Activated CD8-positive, alpha-beta memory T cell treated with anti-CD3 and anti-CD28 coated beads, Interleukin-2, amount 10 ng/mL, durations not matched to agents 7 days and 5 days (primary cell): ENCODE measurements at places on chromosomes 13 and 19. TPM values are rescaled to one million over a fixed set of nuclear protein-coding genes. Genes with fewer than 3 reads are reported as not detected.

- H3K4me1 ChIP-seq = no peaks in the 10 kb centered on the region
- H3K4me3 ChIP-seq = no peak overlapping the region
- DNase-seq = no peak
Observed at GRCh38 chr13:33994826-33995502, 177.0 kb downstream of the RFC3 start.

The LIM2 gene
- total RNA-seq = 0.23 TPM

DNA sequence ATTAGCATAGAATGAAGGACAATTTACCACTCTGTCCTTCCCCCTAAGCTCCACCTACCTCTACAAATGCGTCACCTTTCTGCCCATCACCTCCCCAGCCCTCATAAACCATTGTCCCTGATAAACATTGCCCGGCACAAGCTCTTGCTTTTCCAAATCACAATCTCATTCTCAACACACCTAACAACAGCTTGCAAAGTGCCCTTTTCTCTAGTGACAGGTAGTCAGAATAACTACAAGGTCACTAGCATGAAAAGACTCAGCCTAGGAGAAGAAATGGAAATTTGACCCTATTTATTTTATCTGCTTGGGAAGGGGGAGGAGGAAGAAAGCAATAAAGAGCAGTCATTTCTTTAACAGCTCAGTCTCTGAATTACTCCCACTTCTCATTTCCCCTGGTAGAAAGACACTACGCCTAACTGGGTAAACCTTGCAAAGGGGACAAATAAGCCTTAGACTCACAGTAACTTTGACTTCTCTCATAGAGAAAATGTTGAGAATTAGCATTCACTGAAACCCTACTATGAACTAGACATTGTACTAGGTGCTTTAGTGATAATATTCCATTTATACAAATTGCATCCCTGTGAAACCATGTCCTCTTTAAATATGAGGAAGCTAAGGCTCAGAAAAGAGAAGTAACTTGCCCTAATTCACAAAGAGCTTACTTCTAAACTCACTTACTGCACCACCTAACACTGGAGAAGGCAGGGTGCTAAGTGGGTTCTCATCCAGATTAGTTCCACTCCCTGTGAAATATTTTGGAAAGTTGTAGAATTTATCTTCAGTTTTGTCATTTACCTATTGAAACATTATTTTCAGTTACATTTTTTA lies 116.2 kb upstream of the FNDC3A start:
- DNase-seq = no peak
- H3K27me3 ChIP-seq = no peaks in the 10 kb centered on the region
- no peak overlapping the region for H3K4me3 ChIP-seq
- peaks cover 4% of the 10 kb centered on the region for H3K36me3 ChIP-seq
- peaks cover 14% of the 10 kb centered on the region for H3K4me1 ChIP-seq

DNA sequence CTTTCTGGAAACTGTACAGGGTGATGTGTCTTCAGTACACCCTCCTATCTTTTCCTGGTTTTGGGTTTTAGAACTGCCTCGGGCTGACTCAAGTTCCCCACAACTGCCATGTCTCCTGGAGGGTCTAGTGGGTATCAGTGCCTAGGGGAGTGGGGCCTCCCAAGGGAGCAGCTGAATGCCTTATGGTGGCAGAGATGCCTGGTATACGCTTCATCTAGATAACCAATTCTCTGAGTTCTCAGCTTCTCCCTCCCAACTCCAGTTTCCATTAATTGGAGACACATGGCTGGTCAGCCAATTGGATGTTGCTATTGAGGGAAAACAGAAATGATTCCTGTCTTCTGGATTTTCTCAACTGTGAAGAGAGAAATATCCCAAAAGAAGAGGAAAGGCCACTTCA lies 12.8 kb downstream of the ZNF439 start:
- H3K4me3 ChIP-seq = no peak overlapping the region
- no peak overlapping the region for H3K27ac ChIP-seq
- peaks cover 41% of the 10 kb centered on the region for H3K36me3 ChIP-seq

DNA sequence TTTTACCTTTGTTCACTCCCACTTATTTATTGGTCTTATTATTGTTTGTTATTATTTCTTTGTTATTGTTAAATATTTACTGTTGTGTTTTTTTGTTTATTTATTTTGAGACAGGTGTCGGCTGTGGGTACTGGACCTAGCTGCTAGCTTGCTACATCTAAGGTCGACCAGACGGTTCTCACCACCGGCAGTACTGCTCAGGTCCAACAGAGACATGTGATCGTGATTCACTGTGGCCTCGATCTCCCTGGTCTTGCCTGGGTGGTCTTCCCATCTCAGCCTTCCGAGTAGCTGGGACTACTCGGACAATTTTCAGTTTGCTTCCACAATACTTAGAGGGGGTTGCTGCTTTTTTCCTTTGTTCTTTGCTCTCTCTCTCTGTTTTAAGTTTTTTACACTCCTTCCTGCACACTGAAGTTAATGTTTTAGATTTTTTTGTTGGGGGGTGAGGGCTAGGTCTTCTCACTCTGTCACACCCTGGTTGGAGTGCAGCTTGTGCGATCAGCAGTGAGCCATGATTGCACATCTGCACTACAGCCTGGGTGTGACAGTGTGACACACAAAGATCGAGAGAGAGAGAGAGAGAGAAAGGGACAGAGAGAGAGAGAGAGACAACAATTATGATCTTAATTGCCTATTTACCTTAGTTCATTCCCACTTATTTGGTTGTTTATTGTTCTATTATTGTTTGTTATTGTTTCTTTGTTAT lies 1432.4 kb downstream of the UQCRFS1 start:
- H3K27me3 ChIP-seq = no peaks in the 10 kb centered on the region
- peaks cover 34% of the 10 kb centered on the region for H3K36me3 ChIP-seq
- H3K4me3 ChIP-seq = no peak overlapping the region

DNA sequence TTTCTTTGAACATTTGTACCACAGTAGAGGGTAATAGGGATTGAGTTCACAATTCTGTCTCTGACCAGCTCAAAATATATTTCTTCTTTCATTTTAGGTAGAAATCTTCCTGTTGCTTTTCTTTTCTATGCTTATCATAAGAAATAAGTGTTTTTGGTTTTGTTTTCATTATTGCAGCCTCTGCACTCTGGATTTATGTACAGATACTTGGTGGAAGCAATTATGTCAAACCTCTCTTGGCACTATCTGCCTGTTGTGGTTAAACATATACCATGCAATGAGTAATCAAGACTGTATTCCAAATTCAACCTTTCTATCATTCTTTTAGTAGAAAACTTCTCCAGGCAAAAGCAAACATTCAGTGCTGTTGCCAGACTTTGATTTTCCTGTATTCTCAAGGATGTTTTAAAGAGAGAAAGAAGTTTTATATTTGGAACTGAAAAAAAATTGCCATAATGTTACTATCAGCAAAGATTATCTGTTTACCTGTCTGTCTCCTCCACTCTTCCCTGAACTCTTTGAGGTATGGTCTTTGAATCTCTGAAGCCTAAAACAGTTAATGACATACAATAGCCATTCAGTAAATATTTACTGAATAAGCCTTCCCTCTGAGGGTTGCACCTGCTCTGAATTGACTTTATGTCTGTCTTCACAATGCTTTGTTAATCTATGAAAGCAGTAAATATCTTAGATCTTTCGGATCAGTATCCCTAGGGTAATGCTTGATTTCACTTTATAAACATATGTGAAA lies 612.5 kb upstream of the PRR20A start:
- no peak overlapping the region for H3K27ac ChIP-seq
- no peaks in the 10 kb centered on the region for H3K4me1 ChIP-seq
- H3K27me3 ChIP-seq = no peaks in the 10 kb centered on the region

The TMEM150B gene
- 2.4 TPM for total RNA-seq

- no peaks in the 10 kb centered on the region for H3K27me3 ChIP-seq
- H3K4me1 ChIP-seq = no peaks in the 10 kb centered on the region
- no peak overlapping the region for H3K27ac ChIP-seq
- no peak for DNase-seq
- no peak overlapping the region for H3K4me3 ChIP-seq
- H3K36me3 ChIP-seq = no peaks in the 10 kb centered on the region
Observed at GRCh38 chr13:36548129-36548528, 115.8 kb downstream of the CCNA1 start.

- H3K27ac ChIP-seq = no peak overlapping the region
- no peak for DNase-seq
- H3K36me3 ChIP-seq = no peaks in the 10 kb centered on the region
- no peaks in the 10 kb centered on the region for H3K27me3 ChIP-seq
- H3K4me1 ChIP-seq = no peaks in the 10 kb centered on the region
Observed at GRCh38 chr19:43308244-43308815, 39.0 kb upstream of the PSG9 start.

DNA sequence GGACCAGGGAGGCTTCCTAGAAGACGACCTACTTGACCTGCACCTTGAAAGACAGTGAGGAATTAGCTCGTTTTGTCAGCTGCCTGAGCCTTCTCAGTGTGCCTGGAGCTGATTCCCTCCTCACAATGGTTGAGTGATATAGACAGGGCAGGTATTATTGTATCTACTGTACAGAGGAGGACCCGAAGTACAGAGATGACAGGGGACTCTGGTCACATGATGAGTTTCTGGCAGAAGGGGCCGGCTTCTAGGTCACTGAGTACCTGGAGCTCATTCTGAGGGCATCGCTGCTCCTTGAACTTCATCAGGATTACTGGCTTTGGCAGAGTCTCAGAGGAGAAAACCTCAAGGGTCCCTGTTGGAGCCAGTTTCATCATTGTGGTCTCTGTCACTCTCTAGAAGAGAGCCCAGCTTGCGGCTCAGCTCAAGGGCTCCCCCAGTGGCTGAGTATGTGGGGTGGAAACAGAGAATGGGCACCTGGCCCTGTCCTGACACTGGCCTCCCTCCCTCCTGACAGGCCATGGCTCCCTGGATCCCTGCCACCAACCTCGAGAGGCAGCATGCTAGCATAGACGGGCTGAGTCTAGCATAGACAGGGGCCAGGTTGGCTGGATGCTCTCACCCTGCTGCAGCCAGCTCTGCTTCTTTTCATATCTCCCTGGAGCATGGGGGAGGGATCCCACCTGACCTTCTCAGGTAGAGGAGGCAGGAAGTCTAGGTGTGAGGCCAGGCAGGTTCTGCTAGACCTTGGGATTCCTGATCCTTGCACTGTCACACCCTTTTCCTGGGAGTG lies 38.7 kb downstream of the NFIX start:
- H3K36me3 ChIP-seq = no peaks in the 10 kb centered on the region
- no peak overlapping the region for H3K27ac ChIP-seq
- H3K27me3 ChIP-seq = peaks cover 11% of the 10 kb centered on the region
- H3K4me3 ChIP-seq = no peak overlapping the region
- H3K4me1 ChIP-seq = peaks cover 16% of the 10 kb centered on the region
- DNase-seq = peak; percentile 63

DNA sequence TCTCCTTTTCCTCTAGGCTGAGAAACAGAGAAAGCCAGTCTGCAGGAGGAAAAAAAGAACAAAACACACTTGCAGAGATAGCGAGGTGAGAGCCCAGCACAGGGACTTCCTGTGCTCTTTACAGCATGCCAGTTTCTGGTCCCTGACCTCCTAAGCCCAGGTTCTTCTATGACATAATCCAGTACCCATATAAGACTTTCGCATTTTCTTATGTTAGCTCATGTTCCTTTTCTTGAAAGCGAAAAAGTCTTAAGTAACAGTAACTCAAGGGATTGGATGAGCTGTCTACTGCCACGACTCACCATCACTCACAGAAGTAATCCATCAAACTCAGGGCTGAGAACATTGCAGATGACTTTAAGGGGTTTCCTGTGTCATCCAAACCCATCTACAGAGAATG lies 17.4 kb downstream of the CCDC70 start:
- H3K4me1 ChIP-seq = no peaks in the 10 kb centered on the region
- no peak overlapping the region for H3K27ac ChIP-seq
- H3K4me3 ChIP-seq = no peak overlapping the region

The CYP2A6 gene
- not detected for total RNA-seq

The LILRB2 gene
- not detected for total RNA-seq

DNA sequence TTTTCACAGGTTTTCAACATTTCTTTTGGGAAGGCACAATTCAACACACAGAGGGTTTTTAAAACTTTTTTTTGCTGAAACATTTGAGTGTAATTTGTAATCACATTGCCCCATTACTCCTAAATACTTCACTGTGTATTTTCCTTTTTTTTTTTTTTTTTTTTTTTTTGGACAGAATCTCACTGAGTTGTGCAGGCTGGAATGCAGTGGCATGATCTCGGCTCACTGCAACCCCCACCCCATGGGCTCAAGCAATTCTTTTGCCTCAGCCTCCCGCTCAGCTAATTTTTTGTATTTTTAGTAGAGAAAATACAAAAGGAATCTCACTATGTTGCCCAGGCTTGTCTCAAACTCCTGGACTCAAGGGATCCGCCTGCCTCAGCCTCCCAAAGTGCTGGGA lies 14.8 kb upstream of the DNAJC15 start:
- no peaks in the 10 kb centered on the region for H3K36me3 ChIP-seq
- no peak for DNase-seq
- H3K4me1 ChIP-seq = no peaks in the 10 kb centered on the region
- H3K4me3 ChIP-seq = no peak overlapping the region
- peaks cover 20% of the 10 kb centered on the region for H3K27me3 ChIP-seq
- H3K27ac ChIP-seq = no peak overlapping the region

The LGALS14 gene
- not detected for total RNA-seq

- H3K4me3 ChIP-seq = no peak overlapping the region
- no peak for DNase-seq
- H3K27me3 ChIP-seq = no peaks in the 10 kb centered on the region
- H3K4me1 ChIP-seq = peaks cover 6% of the 10 kb centered on the region
Observed at GRCh38 chr13:98845742-98846141, 93.3 kb upstream of the SLC15A1 start.

- H3K4me1 ChIP-seq = peaks cover 21% of the 10 kb centered on the region
- H3K27ac ChIP-seq = no peak overlapping the region
- peaks cover 27% of the 10 kb centered on the region for H3K27me3 ChIP-seq
- DNase-seq = no peak
Observed at GRCh38 chr13:97124915-97125809, 97.0 kb upstream of the MBNL2 start.

DNA sequence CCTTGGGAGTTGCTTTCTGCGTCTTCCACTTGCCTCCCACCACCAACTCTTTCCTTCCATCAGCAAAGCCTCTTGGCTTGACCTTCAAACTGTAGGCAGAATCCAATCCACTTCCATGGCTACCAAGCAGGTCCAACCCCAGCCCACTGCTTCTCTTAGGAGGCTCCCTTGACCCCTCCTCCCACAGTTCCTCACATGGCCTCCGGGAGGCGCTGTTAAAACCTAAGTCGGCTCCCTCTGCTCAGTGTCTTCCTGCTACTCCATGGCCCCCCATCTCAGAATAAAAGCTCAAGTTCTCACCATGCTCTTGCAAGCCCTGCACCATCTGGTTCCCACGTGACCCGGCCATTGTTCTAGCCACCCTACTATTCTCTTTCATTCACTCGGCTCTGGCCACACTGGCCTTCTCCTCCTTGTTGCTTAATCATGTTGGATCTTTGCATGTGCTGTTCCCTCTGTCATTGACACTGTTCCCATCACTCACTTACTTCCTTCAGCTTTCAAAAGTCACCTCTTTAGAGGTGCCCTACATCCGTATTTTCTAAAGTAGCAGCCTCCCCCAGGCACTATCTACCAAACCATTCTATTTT lies 7.5 kb downstream of the IZUMO2 start:
- H3K36me3 ChIP-seq = peaks cover 1% of the 10 kb centered on the region
- H3K4me1 ChIP-seq = no peaks in the 10 kb centered on the region
- no peaks in the 10 kb centered on the region for H3K27me3 ChIP-seq
- H3K4me3 ChIP-seq = no peak overlapping the region
